ENCODE measurements at places on chromosomes 4 and X.

DNA sequence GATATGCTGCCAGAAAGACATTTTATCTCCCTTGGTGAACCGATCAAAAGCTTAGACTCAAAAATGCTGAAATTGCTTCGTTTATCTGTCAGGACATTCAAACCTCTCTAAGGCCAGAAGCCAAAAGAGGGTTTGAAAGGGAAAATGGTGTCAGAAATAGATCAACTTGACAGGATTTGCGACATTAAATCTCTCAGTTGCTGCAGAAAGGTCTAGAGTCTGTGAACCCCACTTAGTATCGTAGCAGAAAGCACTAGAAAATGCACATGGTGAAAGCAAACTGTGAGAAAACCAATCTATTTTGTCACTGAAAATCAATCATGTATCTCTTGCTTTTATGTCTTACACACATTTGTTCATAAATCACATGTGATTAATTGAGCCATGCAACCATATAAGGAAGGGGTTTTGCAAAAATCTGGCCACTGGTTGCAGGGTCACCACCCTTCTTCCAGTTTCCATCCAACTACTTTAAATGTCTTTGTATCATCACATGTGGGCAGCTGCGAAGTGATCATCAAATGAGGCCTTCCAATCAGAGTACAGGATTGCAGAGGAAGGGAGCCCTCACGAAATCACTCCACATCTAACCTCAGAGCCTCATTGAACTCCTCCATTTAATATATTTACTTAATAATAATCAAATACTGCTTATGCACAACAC lies 347.2 kb upstream of the ANXA10 start:
- no peak for DNase-seq

DNA sequence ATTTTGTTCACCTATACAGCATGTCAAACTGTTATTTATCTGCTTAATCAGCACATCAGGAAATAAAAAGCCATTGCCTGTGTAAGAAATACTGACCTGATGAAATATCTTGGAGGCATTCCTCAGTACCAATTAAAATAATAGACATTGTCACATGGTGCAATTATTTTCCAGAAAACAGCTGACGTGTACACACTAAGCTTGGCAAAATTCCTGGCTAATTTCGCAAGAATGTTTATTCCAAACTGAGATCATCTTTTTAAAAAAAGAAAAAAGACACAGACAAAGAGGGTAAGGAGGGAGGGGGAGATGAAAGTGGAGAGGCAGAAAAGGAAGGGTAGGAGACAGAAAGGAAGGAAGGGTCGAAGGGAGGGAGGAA lies 61.9 kb upstream of the NFKB1 start:
- no peak for DNase-seq

DNA sequence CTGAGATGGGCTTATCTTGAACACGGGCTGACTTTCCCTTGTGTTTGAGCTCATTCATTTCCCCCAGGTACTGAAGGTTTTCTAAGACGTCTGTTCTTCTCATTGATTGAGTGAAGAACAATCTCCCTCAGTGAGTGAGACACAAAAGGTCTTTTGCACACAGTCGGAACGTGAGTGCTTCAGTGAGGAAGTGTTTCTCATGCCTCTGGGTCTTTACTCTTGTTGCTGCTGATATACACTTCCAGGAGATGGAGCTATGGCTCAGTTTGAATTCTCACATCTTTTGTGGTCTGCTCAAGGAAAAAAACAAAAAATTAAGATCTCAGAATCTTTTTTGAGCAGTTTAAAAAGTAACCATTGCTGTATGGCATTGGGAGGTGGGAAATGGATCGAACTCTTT lies 981.9 kb upstream of the TENM3 start:
- DNase-seq, result no peak

DNA sequence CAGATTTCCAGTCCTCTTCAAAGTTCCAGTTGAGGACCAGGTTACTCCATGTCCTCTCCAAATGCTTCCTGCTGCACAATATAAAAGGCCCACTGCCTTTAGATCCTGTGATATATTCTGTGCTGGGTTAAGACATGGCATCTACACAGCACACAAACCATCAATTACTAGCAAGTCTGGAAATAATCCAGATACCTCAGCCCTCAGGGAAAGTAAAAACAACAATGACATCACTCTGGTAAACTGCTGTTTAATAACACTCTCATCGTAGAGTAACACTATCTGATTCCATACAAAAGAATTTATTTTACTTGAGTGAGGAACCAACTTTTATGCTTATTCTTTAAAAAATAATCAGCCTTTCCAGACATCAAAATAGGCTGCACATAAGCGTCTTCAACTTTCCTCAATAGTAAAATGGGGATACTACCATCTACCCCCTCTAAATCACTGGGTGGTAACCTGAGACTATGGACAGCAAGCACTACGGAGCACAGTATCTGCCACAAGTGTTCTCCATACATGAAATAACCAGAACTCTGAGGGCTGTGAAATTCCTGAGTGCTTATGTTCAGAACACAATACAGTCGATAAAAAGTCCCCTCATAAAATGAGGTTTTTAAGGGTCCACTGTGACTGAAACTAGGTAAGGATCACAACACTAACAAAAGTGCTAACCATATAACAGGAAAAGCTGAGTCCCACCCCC lies 53.4 kb downstream of the ABCG2 start:
- no peak for DNase-seq

- no peak for DNase-seq
Measured at GRCh38 chr4:185304944-185305690, 90.6 kb downstream of the LRP2BP start.

GRCh38 chr4:96194993-96195392 lies 355.1 kb downstream of the PDHA2 start:
- DNase-seq, result no peak

GRCh38 chr4:42824278-42824977 lies 68.1 kb upstream of the GRXCR1 start:
- no peak for DNase-seq

DNA sequence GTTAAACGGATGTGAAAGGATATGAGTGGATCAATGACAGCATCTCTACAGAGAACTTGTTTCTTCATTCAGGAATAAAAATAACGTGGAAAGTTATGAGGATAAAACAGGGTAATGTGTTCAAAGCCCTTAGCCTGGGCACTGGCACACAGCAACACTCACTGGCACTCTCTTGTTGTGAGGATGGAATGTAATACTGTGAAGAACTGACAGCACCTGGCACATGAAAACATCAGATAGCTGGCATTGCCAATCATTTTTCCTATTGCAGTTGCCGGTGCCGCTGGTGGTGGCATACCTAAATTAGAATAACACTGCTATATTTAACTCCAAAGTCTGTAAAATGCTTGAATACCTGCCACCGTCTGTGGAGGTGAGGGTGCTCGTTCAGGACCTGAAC lies 1061.2 kb downstream of the DMD start:
- DNase-seq, result no peak

Measured in hematopoietic multipotent progenitor cell treated with erythropoietin and hydrocortisone succinate and interleukin-3 and kit ligand, for 15 days (in vitro differentiated cells).